ENCODE measurements at places on chromosomes 5 and 9.

GRCh38 chr5:75558221-75558620, 46.5 kb downstream of the POLK start:
- DNase-seq: no peak

DNA sequence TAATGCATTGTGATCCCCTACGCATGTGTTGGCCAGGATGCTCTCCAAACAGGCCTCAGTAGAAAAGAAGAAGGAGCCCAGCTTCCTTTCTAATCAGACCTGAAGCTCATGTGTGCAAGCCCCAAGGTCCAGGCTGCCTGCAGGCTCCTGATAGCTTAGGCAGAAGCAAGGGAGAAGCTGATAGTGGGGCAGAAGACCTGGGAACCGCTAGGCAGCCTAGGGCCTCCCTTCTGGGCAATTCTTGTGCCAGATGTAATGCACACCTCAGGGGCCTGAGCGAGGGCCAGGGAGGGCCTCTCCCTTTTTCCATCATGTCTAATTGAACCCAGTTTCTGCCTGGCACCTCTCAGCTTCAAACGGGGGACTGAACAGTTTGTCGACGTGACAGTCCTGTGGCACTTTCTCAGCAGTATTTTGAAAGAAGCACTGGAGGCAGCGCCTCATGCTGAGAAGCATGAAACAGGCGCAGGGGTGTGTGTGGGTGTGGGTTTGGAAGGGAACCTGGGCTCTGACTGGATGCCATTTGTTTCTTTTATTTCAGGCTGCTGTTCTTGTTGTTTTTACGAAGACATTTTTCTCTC, 212.8 kb downstream of the PIK3R1 start:
- DNase-seq: no peak

GRCh38 chr5:170436335-170436734, 47.2 kb upstream of the KCNMB1 start:
- DNase-seq: no peak

DNA sequence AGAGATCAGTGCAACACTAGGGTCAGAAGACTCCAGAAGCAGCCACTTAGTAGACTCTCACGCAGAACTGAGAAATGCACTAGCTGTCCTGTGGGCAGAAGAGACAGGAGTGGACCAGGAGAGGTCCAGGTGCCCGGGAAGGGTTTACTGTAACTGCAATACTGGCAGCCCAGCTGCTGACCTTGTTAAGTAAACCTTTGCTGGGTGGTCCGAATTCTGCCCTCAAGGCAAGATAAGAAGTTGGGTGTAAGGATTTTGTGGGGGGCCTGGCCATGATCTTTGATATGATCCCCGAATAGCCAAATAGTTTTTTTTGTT, 91.3 kb downstream of the PDE6A start:
- DNase-seq: no peak

DNA sequence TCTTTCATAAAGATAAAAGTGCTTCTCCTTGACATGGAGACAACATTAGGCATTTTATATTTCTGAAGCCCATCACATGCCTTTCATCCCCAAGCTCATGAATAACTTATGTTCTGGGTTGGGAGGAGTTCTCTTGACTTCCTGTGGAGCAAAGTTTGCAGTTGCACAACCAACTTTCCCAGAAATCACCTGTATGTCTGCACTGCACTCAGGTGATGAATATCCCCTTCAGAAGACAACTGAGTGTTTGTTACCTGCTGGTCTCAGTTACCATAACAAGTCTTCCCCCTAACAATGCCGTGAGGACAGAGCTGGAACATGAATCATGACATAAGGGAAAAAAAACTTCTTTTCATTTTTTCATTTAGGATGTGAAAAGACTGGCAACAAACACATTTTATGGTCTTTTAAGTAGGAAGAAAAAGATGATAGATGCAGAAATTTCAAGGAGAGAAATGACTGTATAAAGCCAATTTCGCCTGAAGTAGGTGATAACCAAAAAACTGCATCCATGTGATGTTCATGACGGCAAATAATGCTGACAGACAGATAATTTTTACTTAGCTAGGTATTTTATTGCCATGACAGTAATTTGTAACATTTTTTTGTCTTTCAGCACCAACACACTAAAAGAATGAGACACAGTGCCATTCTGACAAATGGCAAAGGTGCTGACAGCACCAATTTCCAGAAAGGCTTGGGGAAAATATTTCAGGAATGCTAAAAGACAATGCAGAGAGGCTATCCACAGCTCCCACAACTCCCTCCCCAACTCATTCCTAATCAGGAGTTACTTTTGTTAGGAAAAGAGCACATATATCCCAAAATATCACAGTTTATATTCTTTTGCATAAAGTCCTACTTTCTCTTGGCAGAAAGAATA, 656.3 kb downstream of the PRELID2 start:
- DNase-seq: no peak

DNA sequence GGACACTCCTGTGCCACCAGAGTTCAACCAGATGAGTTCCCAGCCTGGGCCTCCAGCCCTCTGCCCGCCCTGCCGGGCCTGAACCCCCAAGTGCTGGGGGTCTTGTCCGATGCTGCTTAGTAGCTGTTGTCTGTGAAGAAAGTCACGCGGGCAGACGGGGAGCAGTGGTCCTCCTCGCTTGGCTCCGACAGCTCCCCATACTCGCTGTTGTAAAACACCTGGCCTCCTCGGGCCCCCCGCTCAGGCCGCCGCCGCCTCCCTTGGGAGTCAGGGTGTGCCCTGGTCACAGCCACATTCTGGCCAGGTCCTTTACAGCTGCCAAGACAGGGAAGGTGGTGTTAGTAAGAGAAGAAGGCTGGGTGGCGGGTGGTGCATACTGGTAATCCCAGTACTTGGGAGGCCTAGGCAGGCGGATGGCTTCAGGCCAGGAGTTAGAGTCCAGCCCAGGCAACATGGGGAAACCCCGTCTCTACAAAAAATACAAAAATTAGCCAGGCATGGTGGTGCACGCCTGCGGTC, 11.8 kb upstream of the SCGB3A1 start:
- DNase-seq: peak; percentile 69

GRCh38 chr9:133354766-133355165, 1.5 kb downstream of the SURF1 start:
- DNase-seq: no peak

GRCh38 chr9:95379630-95380029, 62.1 kb upstream of the FANCC start:
- no peak for DNase-seq

DNA sequence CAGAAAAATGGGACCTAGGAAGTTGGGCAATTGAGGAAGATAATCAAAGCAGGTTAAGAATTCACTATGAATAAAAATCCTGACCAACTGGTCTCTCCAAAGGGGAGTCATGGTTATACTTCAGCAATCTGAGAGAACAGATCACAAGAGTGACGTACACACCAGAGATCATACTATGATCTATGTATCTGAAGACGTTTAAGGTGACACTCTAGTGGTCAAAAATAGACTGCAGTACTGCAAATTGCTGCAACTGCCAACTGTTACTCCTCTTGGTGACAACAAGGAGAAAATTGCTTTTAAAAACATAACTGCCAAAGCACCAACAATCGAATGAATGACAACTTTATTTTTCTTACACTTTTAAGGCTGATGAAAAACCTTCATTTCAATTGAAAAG, 4.9 kb downstream of the AK6 start:
- DNase-seq: no peak

DNA sequence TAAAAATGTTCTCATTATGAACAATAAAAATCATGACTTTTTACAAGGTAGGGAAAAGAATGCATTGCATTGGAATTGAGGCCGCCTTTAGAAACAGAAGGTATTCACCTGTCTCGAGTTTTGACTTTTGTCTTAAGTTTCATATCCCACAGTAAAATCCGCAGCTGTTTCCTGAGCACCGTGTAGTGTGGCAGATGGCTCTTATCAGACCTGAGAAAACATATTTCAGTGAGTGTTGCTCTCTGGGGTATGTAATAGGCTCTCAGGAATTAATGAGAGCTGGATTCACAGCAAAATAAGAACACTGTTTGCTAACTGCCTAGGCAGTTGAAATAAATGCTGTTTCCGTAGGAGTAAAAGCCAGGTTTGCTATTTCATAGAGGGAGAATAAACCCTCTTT, 221.4 kb downstream of the CFAP90 start:
- DNase-seq: no peak

DNA sequence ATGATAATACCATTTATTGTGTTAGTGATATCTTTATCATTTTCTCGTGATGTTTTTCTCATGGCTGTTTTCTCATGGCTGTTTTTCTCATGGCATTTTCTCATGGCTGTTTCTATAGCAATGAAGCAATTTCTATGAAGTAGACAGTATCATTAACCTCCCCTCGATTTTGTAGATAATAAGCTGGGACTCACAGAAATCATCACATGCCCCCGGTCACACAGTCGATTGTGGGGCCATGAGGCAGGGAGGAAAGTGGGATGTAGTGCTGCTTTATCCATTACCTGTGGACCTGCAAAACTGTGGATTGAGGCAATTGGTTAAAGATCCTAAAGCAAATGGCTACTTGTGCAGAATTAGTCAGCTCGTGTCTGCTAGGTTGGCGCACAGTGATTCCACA, 47.3 kb downstream of the TGFBI start:
- no peak for DNase-seq

- DNase-seq: no peak
Observed at GRCh38 chr5:61678966-61679365, 346.9 kb downstream of the ZSWIM6 start.

- no peak for DNase-seq
Observed at GRCh38 chr5:91223886-91224285, 159.2 kb downstream of the ARRDC3 start.

DNA sequence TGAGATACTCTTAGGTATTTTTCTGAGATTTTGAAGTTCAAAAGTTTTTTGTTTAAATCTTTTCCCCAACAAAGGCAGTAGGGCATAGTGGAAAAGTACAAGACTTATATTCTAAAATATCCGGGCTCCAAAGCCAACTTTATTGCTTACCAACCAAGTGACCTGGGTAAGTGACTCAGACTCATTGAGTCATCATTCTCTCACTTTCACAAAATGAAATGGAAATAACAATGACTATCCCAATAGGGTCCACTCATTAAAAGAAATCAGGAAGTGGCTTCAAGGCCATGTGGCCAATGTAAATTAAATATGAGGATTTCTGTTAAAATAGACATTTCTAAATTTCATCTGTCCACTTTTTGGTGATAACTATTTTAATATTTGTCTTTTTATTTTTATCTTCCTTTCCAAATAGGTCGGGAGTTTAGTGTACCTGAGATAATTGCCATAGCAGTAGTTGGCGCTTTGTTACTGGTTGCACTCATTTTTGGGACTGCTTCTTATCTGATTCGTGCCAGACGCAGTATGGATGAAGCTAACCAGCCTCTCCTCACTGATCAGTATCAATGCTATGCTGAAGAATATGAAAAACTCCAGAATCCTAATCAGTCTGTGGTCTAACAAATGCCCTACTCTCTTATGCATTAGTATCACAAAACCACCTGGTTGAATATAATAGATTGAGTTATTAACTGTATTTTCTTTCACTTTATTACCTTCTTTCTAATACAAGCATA, 15.5 kb downstream of the TYRP1 start:
- no peak for DNase-seq

- no peak for DNase-seq
Observed at GRCh38 chr5:62640446-62640845, 61.8 kb downstream of the LRRC70 start.

DNA sequence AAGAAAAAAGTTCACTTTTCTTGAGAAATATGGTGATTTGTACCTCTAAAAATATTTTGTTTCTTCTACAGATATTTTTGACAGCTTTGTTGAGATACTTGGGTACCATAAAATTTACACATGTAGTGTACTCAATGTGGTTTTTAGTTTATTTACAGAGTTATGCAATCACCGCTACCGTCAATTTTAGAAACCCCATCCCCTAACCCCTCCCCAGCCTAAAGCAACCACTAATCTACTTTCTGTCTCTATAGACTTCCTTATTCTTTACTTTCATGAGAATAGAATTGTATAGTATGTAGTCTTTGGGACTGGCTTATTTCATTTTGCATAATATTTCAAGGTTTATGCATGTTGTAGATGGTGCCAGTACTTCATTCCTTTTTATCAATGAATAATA, 45.0 kb upstream of the TDRD7 start:
- DNase-seq: no peak

GRCh38 chr5:23260621-23261020, 246.8 kb upstream of the PRDM9 start:
- no peak for DNase-seq

DNA sequence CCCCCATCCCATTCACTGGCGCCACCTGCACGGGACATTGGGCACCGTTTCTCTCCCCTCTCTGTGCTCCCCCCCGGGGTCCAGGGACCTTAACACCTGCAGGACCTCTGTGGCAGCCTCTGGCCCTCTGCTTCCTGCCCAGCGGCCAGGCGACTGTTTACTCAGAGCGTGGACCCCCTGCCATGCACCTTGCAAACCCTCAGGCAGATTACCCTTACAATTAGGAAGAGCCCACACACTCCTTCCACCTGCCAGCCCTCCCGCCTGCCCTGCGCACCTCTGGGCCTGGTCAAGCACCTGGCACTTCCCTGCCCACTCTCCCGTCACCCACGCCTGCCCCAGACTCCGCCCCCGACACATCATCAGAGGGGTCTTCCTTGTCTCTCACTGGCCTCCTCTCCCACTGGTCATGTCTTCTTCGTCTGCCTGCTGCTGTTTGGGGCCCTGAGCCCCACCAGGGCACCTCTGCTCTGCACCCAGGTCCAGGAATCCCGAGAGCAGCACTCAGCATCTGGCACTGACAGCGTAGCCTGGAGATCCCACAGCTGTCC, 281.3 kb upstream of the IRX4 start:
- peak; percentile 70 for DNase-seq

GRCh38 chr9:1049641-1050040, 516 bp upstream of the DMRT2 start:
- no peak for DNase-seq

GRCh38 chr5:65932676-65933075, 6.3 kb downstream of the ERBIN start:
- DNase-seq: peak; percentile 22

DNA sequence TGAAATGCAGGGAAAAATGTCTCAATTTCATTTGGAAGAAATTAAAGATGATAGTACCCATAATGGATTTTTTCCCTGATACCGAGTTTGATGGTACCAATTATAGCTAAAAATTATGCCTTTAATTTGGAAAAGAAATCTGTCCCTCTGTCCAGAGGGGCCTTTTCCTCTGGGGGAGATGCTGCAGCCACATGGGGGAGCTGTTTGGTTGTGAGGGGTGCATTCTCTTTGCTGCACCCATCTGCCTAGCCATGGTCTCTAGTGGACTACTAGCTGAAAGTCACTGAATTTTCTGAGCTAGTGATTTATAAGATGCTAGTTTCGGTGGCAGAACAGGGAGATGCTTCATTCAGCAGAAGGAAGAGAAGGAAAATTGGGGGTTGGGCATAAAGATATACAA, 9.6 kb downstream of the SEC61B start:
- DNase-seq: no peak

GRCh38 chr5:91264311-91265051, 118.6 kb downstream of the ARRDC3 start:
- no peak for DNase-seq

GRCh38 chr5:174801798-174802197, 77.4 kb downstream of the MSX2 start:
- no peak for DNase-seq

- DNase-seq: no peak
Observed at GRCh38 chr5:96370976-96371375, 62.1 kb downstream of the PCSK1 start.

GRCh38 chr5:109987355-109987754, 297.6 kb downstream of the MAN2A1 start:
- no peak for DNase-seq

GRCh38 chr9:114860187-114860586, 54.3 kb upstream of the TNFSF15 start:
- no peak for DNase-seq
